Activated CD4-positive, alpha-beta memory T cell treated with anti-CD3 and anti-CD28 coated beads for 36 hours (primary cell): ENCODE measurements at places on chromosomes 11 and 22. TPM values are rescaled to one million over a fixed set of nuclear protein-coding genes. Genes with fewer than 3 reads are reported as not detected.

- peaks cover 4% of the 10 kb centered on the region for H3K27me3 ChIP-seq
- no peak for DNase-seq
- H3K27ac ChIP-seq: no peak overlapping the region
- no peak overlapping the region for H3K4me3 ChIP-seq
- peaks cover 9% of the 10 kb centered on the region for H3K4me1 ChIP-seq
Observed at GRCh38 chr22:29704528-29705285, 15.1 kb upstream of the CABP7 start.

GRCh38 chr11:36345084-36345511 lies 49.0 kb downstream of the PRR5L start:
- H3K4me3 ChIP-seq: no peak overlapping the region
- DNase-seq: no peak
- H3K27ac ChIP-seq: peak overlapping the region; percentile 2
- peaks cover 32% of the 10 kb centered on the region for H3K4me1 ChIP-seq
- H3K36me3 ChIP-seq: no peaks in the 10 kb centered on the region
- peaks cover 9% of the 10 kb centered on the region for H3K27me3 ChIP-seq

Gene CCDC81
- 0.83 TPM for total RNA-seq

DNA sequence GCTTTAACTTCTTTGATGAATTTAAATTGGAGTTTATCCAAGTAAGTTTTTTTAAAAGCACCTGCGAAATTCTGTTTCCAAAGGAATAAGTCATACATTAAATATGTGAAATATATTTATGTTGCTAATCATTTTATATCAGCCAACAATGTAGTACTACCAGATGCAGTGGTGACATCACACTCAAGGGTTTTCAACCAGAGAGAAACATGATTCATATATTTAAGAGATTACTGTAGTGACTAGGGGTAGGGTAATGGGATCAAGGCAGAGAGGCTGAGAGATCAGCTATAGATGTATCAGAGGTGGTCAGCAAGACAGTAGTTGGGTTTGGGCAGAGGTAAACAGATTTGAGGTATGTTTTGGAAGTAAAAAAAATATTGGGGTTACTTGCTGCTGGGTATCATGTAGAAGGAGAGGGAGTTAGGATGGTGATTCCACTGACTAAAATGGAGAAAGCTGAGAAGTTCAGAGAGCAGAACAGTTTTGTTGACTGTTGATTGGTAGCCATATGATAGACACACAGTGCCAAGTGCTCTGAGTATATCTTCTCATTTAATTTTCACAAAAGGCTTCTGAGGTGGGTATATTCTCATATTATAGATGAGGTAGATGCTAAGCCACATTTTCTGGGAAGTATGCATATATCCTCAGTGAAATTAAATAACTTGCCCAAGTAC lies 39.4 kb downstream of the CEP57 start:
- H3K27ac ChIP-seq: peak overlapping the region; percentile 58
- peaks cover 44% of the 10 kb centered on the region for H3K36me3 ChIP-seq
- peaks cover 14% of the 10 kb centered on the region for H3K4me1 ChIP-seq
- no peak overlapping the region for H3K4me3 ChIP-seq

DNA sequence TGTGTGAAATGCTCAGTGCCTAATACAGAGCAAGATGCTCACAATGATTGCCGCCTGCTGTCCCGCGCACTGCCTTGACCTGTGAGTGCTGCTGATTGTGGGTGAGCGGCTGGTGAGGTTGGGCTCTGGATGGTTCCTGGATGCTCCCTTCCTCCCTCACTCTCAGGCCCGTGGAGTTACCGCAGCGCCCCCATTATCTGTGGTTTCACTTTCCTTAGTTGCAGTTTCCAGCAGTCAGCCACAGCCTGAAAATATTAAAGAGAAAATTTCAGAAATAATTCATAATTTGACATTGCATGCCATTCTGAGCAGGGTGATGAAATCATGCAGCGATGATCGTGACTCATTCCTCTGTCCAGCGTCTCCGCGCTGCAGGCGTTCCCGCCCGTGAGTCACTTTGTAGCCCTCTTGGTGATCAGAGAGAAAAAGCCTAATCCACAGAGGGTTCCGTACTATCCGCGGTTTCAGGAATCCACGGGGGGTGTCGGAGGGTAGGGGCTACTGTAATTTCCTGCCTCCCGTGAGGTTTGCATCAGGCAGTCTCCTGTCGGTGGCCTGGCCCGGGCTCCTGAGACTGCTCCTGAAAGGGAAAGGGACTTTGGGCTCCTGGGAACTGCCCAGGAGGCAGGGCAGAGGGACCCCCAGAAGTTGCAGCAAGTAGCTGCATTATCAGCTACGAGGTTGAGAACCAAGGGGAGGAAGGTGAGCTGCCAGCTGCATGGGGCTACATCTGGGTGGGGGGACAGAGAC lies 10.6 kb downstream of the RPL3 start:
- H3K36me3 ChIP-seq: peaks cover 21% of the 10 kb centered on the region
- H3K4me1 ChIP-seq: peaks cover 11% of the 10 kb centered on the region
- no peak overlapping the region for H3K27ac ChIP-seq

DNA sequence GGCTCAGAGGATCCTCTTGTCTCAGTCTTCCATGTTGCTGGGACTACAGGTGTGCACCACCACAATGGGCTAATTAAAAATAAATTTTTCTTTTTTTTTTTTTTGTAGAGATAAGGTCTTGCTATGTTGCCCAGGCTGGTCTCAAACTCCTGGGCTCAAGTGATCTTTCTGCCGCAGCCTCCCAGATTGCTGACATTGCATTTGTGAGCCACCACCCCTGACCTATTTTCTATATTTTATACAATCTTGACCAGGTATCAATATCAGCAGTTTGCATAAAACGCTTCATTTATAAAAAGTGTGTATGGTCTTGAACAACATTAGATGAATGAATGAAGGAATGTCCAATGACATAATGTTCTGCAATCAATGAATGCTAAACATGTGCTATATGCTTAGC lies 9.1 kb upstream of the STX3 start:
- no peak for DNase-seq
- H3K27ac ChIP-seq: no peak overlapping the region
- H3K4me3 ChIP-seq: no peak overlapping the region
- H3K4me1 ChIP-seq: no peaks in the 10 kb centered on the region
- no peaks in the 10 kb centered on the region for H3K36me3 ChIP-seq
- H3K27me3 ChIP-seq: peaks cover 19% of the 10 kb centered on the region

- H3K4me3 ChIP-seq: no peak overlapping the region
- H3K27ac ChIP-seq: no peak overlapping the region
- H3K4me1 ChIP-seq: no peaks in the 10 kb centered on the region
- no peaks in the 10 kb centered on the region for H3K27me3 ChIP-seq
Observed at GRCh38 chr11:17394743-17395390, 6.4 kb upstream of the KCNJ11 start.

Gene OR52I1
- not detected for total RNA-seq

DNA sequence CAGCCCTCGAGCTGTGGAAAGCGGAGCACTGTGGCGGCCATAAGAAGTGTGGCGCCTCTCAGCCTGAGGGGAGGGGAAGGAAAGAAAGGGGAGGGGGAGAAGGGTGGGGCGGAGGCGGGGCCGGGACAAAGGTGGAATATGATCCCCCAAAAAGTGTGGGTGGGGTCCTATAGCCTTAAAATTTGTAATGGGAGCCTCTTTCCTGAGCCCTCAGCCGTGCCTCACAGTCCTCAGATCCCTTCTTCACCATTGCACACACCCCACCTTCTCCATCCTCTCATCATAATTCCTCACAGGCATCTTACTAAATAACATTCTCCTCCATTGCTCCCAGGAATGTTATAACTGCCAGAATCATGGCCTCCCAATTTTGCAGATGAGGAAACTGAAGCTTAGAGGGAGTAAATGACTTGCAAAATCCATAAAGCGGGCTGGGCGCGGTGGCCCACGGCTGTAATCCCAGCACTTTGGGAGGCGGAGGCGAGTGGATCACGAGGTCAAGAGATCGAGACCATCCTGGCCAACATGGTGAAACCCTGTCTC lies 600 bp upstream of the RAB6A start:
- H3K4me1 ChIP-seq: peaks cover 24% of the 10 kb centered on the region
- peaks cover 7% of the 10 kb centered on the region for H3K36me3 ChIP-seq
- peak overlapping the region; percentile 71 for H3K4me3 ChIP-seq

DNA sequence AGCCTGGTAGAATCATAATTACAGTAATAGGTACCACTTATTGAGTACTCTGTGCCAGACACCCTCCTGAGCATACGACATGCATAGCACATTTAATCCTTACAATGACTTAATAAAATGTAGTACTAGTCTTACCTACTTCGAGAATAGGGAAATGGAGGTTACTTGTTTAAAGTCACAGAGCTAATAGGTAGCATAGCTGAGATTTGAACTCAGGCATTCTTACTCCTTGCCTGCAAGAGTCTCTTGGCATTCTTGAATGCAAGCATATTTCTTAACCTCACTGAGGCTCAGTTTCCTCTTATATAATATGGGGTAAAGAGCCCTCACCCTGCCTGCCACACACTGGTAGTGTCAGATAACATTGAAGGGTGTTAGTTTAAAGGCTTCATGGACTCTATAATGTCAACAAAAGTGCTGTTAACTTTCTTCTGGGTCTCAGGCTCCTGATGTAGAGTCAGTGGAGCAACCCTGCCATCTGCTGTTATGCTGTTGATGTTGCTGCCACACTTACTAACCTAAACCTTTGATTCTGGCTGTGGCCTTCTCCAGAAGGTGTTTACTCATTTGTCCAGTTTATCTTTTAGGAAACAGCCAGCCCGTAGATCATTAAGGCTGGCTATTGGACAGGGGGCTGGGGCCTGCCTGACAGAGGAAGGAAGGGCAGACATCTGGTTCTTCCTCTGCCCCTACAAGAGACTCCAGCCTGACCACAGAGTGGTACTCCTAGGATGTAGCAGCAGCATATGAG lies 18.9 kb downstream of the LIMK2 start:
- peaks cover 5% of the 10 kb centered on the region for H3K36me3 ChIP-seq
- H3K4me3 ChIP-seq: no peak overlapping the region
- H3K4me1 ChIP-seq: peaks cover 38% of the 10 kb centered on the region
- H3K27ac ChIP-seq: peak overlapping the region; percentile 0
- peak; percentile 48 for DNase-seq

DNA sequence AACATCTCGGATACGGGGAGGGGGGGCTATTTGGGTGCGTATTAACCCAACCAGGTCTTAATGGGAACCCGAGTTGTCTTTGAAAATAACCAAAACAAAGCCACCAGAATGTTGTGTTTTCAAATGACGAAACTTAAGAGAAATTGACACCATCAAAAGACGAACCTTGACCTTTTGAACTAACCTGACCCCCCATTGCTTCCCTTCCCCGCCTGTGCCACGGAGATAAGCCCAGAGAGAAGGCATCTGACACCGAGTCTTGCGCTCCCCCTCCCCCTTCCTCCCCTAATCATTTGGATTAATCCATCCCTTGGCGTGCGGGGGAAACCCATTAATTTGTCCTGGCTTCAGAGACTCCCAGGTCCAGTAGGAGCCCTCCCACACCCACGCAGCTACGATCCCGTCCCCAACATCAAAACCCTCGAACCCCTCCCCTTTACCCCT lies 4.5 kb upstream of the GCAT start:
- H3K27me3 ChIP-seq: peaks cover 35% of the 10 kb centered on the region
- H3K4me1 ChIP-seq: peaks cover 30% of the 10 kb centered on the region
- no peak for DNase-seq
- no peak overlapping the region for H3K27ac ChIP-seq

Gene PHOX2A
- total RNA-seq: not detected

DNA sequence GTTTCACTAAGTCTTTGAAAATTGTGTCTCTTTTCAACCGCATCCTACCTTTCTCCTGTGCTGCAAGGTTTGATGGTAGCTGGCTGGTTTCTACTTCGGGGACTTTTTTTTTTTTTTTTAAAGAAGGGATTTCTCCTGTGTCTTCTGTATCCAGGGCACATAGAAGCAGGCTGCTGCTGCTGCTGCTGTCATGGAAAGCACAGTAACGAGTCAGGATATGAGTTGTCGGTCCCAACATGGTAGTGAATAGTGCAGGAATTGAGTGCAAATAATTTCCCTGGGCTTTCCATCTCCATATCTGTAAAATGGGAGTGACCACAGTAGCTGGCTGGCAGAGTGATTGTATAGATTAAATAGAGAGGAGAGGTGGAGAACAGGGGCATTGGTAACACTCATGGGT lies 118.3 kb upstream of the NAV2 start:
- H3K4me1 ChIP-seq: no peaks in the 10 kb centered on the region

DNA sequence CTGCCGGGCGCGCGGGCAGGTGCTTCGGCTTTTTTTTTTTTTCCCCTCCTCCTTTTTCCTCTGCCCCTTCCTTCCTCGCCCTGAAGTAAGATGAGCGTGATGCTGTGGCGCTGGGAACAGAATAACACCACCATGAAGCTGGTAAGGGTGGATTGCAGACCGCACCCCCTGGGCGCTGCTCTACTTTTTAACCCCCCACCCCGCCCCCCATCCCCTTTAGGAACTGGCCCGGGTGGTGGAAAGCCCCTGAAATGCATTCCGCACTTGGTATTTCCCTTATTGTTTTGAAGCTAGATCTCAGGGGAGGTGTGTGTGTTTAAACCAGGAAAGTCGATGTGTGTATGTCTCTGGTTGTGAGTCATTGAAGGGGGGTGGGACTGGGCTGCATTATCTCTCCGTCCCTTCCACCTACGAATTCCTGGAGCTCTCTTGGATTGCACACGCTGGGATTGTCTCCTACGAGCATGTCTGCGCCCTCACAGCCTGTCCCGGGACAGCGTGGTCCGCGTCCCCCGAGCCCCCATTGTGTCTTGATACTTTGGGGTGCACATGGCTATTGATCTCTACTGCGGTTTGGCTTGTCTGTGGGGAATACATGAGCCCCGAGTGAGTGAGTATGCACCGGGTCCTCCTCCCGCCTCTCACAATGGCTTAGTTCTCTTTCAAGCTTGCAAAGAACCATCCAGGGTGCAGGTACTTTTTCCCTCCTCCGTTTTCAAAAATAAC lies 64.9 kb downstream of the NAV2 start:
- no peak overlapping the region for H3K27ac ChIP-seq
- H3K27me3 ChIP-seq: peaks cover 44% of the 10 kb centered on the region
- H3K4me3 ChIP-seq: peak overlapping the region; percentile 63
- H3K36me3 ChIP-seq: no peaks in the 10 kb centered on the region
- H3K4me1 ChIP-seq: peaks cover 15% of the 10 kb centered on the region

Gene IRAG1
- total RNA-seq: not detected

DNA sequence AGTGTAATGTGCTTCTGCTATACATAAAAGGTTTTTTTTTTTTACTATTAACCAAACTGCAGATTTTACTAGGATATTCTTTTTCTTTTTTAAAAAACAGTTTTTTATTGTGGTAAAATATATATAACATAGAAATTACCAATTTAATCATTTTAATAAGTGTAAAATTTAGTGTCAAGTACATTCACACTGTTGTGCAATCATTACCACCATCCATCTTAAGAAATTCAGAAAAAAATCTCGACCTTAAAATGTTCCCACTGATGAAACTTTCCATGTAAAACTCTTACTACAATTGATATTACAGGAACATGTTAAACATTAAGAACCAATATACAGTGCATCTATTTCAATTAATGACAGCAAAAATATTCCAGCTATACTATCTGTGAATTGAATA lies 244.8 kb upstream of the FAT3 start:
- no peak overlapping the region for H3K4me3 ChIP-seq
- no peaks in the 10 kb centered on the region for H3K36me3 ChIP-seq
- no peaks in the 10 kb centered on the region for H3K27me3 ChIP-seq
- H3K27ac ChIP-seq: no peak overlapping the region
- H3K4me1 ChIP-seq: no peaks in the 10 kb centered on the region
- no peak for DNase-seq

- no peak overlapping the region for H3K4me3 ChIP-seq
- H3K27me3 ChIP-seq: no peaks in the 10 kb centered on the region
- no peak for DNase-seq
Observed at GRCh38 chr11:100753172-100753543, 66.1 kb downstream of the ARHGAP42 start.
